ENCODE measurements at places on chromosomes 1 and 21. TPM values are rescaled to one million over a fixed set of nuclear protein-coding genes. Genes with fewer than 3 reads are reported as not detected.

ADORA3 gene
- total RNA-seq: 10.5 TPM

RIPPLY3 gene
- not detected for total RNA-seq

DNA sequence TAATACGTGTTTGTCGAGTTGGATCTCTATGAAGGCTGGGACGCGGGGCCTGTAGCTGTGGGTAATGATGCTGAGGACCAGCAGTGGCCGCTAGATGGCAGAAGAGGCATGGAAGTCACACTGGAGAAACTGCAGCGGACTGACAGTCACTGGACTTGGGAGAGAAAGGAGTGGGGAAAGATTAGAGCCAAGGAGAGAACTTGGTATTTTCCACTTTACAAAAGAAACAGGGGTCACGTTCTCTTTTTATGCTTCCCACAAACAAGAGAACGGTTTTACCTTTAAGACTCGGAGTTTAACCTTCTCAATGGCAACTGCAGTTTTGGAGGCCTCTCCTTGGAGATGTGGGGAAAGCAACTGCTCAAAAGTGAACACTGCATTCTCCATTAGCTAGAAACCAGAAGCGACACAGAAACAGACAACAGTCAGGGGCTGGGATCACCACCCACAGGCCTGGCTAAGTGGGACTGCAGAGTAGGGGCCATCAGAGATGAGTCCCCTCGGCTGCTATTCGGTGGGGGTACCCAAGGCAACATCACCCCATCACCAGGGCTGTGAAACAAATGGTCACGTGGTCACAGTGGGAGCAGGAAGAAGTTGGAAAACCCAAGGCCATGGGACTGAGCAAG lies 51.1 kb upstream of the EDEM3 start:
- H3K27ac ChIP-seq: peak overlapping the region; percentile 54
- peaks cover 4% of the 10 kb centered on the region for H3K4me1 ChIP-seq
- no peaks in the 10 kb centered on the region for H3K27me3 ChIP-seq
- no peak overlapping the region for H3K4me3 ChIP-seq
- peak; percentile 86 for ATAC-seq

TAS1R1 gene
- not detected for total RNA-seq

DNA sequence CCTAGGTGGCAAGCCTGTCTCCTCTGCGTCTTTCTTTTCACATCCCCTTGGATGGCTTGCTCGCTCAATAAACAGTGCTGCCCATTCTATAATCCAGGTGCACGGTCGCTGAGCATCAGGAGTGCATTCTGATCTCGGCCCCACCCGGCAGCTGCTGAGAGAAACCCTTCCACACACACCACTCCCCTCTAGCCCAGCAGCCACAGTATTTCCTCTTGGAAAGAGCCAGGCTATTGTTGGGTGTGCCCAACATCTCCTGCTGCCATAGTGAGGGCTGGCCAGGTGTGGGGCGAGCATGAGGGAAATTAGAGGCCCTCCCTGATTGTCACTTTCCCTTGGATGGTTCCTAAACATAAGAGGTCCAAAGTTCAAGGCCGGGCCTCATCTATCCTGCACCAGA lies 24.7 kb downstream of the GPA33 start:
- no peaks in the 10 kb centered on the region for H3K36me3 ChIP-seq
- no peak for ATAC-seq
- H3K27me3 ChIP-seq: peaks cover 9% of the 10 kb centered on the region
- peaks cover 5% of the 10 kb centered on the region for H3K4me1 ChIP-seq
- no peak overlapping the region for H3K27ac ChIP-seq
- H3K4me3 ChIP-seq: no peak overlapping the region
